NCI-H460 (cell line): ENCODE measurements at places on chromosomes 5 and 9.

- DNase-seq: no peak
Measured at GRCh38 chr9:78606001-78606379, 309.1 kb downstream of the PSAT1 start.

DNA sequence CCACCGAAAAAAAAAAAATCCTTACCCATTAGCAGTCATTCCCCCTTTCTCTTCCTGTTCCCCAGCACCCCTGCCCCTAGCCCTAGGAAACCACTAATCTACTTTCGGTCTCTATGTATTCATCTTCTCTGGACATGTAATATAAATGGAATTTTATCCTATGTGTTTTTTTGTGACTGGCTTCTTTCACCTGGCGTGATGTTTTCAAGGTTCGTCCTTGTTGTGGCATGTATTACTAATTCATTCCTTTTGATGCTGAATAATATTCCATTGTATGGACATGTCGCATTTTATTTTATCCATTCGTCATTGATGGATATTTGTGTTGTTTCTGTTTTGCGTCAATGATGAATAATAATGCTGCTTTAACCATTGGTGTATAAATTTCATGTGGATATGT, 42.8 kb upstream of the SH3GL2 start:
- DNase-seq: no peak

- peak; percentile 91 for DNase-seq
Measured at GRCh38 chr5:74631081-74631953, 9.2 kb downstream of the ENC1 start.

DNA sequence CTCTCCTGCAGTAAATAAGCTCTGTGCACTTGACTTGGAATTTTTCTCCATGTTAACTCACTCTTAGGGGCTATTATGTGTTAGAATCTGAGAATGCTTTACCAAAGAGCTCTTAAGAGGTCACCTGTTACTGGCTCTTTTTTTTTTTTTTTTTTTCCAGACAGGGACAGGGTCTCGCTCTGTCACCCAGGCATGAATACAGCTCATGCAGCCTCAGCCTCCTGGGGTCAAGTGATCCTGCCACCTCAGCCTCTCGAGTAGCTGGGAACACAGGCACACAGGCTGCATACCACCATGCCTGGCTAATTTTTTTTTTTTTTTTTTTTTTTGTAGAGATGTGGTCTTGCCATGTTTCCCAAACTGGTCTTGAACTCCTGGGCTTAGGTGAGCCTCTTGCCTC, 22.1 kb downstream of the HMGXB3 start:
- no peak for DNase-seq

DNA sequence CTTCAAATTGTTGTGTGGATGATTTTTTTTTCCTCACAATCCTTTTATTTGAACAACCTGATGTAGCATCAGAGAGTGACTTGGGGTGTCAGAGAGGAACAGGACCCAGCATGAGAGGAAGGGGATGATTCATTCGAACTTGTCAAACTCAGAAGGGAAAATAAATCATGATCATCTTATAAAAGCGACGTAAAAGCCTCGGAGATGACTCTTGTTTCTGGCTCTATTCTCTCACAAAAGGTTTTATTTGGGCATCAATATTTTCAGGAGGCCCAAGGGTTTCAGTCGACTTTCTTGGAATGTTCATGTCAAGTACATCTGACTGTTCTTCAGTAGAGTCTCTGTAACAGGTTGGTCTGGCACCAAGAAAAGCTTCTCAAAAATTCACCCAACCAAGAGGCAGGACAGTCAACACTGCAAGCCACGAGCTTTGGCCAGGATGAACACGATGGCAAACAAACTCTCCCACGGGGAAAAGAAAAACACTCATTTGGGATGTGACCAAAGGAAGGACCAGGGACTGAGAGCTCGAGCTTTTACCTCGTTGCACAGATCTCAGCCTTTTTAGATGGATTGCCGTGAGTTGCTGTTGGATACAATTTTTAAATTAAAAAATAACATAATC, 55.1 kb downstream of the ANKH start:
- DNase-seq: no peak
